ENCODE measurements at places on chromosomes 3 and 15. TPM values are rescaled to one million over a fixed set of nuclear protein-coding genes. Genes with fewer than 3 reads are reported as not detected.

DNA sequence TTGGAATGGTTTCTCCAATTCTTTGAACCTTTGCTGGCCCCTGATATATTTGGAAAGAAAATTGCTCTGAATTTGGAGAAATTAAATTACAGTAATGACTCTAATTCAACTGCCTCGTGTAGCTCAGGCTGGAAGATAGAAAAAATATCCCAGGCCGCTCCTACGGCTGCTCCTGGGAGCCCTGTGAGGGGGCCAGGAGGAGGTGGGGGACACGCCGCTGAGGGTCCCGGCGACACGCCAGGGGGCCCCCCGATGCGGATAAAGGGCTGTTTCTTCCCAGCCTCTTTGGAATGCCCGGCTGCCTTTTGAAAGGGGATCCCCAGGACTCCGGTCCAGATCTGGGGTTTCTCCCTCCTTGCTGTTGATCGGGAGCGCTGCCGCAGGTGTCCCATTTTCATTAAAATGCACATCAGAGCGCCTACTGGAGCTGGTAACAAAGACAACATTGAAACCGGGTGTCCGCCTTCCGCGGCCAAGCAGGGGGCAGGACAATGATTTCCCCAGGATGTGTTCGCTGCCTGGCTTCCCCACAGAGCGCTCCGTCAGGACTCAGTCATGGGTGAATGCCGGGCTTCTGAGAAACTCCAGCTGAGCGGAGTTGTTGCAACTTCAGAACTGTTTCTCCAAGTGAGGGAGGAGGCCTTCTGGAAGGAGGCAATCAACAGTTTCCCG lies 200.1 kb upstream of the KBTBD8 start:
- peak; percentile 86 for DNase-seq

DNA sequence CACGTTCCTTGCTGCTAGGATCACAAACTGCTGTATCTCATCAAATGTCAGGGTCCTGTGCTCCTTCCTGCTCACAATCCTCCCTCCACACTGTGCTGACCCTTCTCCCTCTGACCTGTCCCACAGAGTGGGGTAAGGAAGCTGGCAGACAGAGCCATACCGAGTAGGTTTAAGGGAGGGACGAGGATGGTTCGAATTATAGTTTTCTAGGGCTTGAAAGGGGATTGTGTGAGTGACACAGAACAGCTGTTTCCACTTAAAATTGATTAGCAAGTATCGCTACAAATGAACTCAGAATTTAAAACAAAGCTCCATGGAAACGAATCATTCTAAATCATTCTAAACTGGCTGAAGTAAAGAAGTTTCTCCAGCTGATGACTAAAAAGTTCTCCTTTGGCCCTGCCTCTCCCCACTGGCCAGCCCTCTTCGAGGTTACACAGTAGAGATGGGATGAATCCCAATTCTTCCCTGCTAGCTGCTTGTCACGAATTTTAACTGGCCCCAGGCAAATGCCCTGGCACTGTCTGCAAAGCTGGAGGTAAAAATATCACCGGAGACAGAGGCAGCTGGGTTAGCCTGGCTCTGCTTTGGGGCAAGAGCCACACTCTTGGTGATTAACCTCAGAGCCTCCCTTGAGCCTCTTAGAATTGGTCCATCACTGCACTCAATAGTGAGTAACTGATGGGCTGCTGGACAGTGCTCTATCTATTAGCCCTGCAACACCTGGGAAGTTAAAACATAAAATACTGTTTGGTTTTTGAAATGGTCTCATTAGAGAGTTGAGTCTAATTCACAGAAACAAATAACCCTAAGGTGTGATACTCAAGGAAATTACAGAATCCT lies 194.9 kb downstream of the CHST2 start:
- DNase-seq = peak; percentile 66

GRCh38 chr3:152053866-152054265 lies 180.4 kb downstream of the SUCNR1 start:
- DNase-seq = no peak

DNA sequence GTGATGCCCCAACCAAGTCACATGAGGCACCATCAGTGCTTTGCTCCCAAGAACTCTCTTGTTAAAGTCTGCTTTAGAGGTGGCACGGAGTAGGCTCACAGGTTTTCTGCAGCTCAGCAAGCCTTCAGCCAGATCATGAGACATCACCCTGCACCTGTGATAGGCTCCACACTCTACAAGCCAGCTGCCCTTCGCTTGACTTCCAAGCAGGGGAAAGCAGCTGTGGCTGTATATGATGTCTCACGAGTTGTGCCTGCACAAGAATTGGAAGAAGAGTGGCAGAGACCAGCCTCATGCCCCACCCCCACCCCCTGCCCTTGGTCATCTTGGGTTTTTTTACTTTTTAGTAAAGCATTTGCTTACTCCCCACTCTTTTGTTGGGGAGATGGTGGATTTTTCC lies 22.5 kb downstream of the MRPS11 start:
- no peak for DNase-seq

CASR gene
- not detected for total RNA-seq

FEZF2 gene
- not detected for total RNA-seq

Measured in fibroblast of lung (primary cell).